Osteoblast (primary cell): ENCODE measurements at places on chromosomes 1 and 21.

GRCh38 chr21:38156200-38156599, 100.6 kb upstream of the KCNJ15 start:
- DNase-seq = no peak

DNA sequence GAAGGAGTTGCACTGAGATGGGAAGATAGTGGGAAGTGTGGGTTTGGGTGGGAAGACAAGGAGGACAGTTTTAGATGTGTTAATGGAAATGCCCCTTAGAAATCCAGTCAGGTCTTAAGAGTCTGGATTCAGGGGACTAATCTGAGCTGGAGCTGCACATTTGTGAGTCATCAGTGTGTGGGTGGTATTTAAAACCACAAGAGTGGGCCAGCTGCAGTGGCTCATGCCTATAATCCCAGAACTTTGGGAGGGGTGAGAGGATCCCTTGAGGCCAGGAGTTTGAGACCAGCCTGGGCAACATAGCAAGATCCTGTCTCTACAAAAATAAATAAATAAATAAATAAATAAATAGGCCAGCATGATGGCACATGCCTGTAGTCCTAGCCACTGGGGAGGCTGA, 40.9 kb upstream of the SLC6A9 start:
- DNase-seq = peak; percentile 91

DNA sequence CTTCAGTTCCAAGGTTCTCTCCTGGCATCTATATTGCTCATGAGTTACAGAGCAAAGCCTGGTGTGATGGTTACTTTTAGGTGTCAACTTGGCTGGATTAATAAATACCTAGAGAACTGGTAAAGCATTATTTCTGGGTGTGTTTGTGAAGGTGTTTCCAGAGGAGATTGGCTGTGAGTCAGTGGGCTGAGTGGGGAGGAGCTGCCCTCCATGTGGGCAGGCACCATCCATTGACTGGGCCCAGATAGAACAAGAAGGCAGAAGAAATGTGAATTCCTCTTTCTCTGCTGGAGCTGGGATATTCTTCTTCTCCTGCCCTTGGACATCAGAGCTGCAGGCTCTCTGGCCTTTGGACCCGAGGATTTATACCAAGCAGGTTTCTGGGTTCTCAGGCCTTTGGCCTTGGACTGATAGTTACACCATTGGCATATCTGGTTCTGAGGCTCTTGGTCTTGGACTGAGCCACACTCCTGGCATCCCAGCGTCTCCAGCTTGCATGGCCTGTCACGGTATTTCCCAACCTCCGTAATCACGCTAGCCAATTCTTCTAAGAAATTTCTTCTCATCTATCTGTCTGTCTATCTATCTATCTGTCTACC, 44.5 kb downstream of the B3GALT5 start:
- no peak for DNase-seq

DNA sequence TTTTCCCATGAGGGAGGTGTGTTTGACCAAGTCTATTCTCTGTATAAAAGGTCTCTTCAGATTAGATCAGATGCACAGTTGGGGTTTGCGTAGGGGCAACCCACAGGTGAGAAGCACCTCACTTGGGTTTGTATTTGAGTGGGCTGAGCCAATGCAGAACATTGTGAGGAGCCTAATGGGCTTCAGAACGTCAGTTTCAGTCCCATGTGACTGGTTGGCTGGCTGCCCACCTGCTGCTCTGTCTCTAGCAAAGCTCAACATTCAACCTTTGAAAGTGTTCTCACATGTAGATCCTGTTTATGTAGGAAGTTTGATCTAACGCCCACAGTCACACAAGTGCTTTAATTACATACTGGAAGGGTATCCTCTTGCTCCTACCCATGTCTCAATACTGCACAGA, 105.5 kb downstream of the FASLG start:
- DNase-seq = no peak

DNA sequence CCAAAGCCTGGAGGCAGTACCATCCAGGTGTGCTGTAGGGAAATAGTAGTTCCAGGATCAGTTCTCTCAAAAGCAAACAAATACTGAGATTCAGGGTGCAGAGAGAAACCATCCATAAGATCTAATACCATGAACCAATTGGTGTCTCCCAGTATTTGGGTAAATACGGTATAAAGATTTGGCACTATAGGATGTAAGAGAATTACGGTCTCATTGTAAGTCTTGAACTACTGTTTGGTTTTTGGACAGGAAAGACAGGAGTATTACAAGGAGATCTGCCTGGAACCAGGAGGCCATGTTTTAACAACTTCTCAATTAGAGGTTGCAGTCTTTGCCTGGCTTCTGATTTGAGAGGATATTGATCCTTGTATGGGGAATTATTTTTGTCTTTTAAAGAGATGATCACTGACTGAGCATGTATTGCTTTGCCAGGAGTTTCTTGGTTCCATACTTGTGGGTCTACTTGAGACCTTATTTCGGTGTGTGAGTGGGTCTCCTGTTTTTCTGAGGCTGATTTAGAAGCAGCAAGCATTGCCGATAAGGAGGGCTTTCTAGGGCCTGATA, 10.2 kb downstream of the AADACL4 start:
- DNase-seq = peak; percentile 76
